Omental fat pad (tissue), 4 donors: ENCODE measurements at places on chromosomes 4 and X. TPM values are rescaled to one million over a fixed set of nuclear protein-coding genes. Genes with fewer than 3 reads are reported as not detected.

DNA sequence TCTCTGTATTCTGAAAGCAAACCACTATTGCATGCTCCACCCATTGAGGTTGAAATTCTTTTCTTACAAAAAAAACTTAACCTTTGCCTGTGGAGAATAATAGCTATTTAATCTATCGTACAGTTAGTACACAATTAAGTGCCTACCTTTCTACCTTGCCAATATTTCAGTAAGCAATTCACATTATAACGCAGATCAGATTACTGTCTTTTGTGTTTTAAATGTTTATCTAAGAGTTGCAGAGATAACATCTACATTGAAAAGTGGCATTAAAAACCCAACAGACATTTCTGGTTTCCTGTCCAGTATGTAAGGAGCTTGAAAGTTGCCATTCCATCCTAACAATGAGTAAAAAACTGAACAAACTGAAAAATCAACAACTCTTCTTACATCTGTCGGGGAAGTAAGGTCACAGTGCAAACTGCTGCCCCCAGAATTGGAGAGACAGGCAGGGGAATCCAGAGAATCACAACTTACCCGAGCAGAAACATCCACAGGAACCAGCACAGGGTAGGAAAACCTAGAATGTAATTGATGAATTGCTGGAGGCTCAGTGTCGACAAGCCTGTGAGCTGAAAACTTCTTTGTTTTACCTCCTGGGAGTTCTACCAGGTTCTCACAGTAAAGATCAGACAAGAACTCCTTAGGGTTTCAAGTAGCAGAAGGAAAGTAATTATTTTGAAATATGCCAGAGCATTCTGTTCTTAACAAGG is 27.3 kb upstream of the ACSL4 start:
- no peak for DNase-seq

GRCh38 chr4:157912212-157912611 is 260.6 kb downstream of the GASK1B start:
- DNase-seq = no peak

GRCh38 chr4:151021637-151022334 is 6.7 kb upstream of the LRBA start:
- DNase-seq = no peak

GRCh38 chr4:40316782-40317635 is 18.1 kb upstream of the CHRNA9 start:
- DNase-seq = no peak

- no peak for DNase-seq
These were observed 21.5 kb upstream of the CLDN24 start for GRCh38 chr4:183343730-183344129.

GAGE13 gene
- total RNA-seq = not detected

GRIA3 gene
- total RNA-seq = 0.19 TPM

CDS1 gene
- total RNA-seq = 1.1 TPM
